Stimulated activated naive CD8-positive, alpha-beta T cell treated with anti-CD3 and anti-CD28 coated beads, Interleukin-15, amount 100 ng/mL, for 72 hours (primary cell): ENCODE measurements at places on chromosomes 2 and 18.

GRCh38 chr2:217017456-217018252 is 157.8 kb upstream of the TNP1 start:
- no peak for DNase-seq

DNA sequence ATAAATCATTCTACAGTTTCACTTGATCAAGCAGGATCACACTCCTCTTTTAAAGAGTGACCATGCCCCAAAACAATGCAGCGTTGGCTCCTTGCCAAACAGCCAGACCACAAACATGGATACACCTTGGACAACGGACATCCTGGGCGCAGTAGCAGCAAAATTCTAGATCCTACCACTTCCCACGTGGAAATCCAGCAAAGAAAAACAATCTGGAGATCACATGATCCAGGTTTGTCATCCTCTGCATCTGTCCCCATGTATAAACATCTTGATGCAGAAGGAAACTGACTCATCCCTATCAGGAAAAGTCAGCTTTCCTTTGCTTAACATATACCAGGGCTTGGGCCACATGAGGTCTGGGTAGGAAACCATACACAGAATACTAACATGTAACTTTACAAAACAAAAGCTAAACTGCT is 53.1 kb downstream of the ZNF521 start:
- DNase-seq: no peak

GRCh38 chr2:122034777-122035176 is 279.3 kb downstream of the TSN start:
- no peak for DNase-seq

GRCh38 chr2:15971831-15972522 is 31.6 kb downstream of the MYCN start:
- no peak for DNase-seq

DNA sequence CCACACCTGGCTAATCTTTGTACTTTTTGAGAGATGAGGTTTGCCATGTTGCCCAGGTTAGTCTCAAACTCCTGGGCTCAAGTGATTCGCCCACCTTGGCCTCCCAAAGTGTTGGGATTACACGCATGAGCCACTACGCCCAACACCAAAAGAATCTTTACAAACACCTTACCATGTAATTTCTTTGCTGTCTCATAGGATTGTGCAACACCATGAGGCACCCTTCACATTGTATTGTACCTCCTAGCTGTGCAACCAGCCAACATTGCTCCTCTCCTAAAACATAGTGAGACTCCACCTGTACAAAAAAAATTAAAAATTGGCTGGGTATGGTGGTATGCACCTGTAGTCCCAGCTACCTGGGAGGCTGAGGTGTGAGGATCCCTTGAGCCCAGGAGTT is 3.1 kb upstream of the MFSD6 start:
- DNase-seq: no peak

GRCh38 chr2:190497428-190497827 is 37.1 kb downstream of the NEMP2 start:
- no peak for DNase-seq

- DNase-seq: no peak
Measured at GRCh38 chr18:78856569-78857313, 122.9 kb upstream of the SALL3 start.

DNA sequence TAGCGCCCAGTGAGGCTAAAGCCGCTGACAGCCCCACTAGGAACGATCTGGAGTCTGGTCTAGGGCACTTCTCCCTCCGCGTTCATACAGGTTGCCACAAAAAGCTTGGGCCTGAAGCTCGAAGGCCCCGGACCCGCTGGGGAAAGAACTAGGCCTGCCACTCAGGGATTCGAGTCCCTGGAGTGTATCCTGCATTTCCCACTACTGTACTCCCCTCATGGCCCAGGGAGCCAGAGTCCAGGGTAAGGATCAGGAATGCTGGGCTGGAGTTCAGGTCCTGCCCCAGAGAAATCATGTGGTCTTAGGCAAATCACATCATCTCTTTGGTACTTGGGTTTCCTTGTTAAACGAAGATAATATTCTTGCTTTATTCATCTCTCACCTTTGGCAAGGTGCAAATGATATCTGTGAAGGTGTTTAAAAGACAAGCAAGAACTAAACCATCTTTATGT is 1.4 kb upstream of the ZFP36L2 start:
- DNase-seq: no peak

DNA sequence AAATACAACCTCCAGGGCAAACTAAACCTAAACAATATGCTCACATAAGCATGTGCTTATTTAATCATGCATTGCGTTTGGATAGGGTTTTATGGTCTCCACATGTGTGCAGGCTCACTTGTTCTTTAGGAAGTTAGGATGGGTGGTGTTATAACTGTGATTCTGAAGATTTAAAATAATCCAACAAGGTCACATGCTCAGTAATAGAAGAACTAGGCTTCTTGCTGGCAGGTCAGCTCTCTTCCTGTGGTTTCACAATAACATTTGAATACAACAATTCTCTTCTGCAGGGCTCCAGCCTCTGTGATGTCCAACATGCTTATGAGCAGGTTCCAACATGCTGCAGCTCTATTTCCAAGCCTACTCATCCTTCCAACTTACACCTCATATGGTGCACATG is 84.0 kb downstream of the MYL12B start:
- no peak for DNase-seq

GRCh38 chr2:47198985-47199451 is 43.9 kb upstream of the STPG4 start:
- DNase-seq: no peak

- DNase-seq: no peak
Measured at GRCh38 chr2:174667250-174667860, 69.8 kb upstream of the WIPF1 start.

GRCh38 chr18:41618147-41618546 is 336.9 kb upstream of the PIK3C3 start:
- DNase-seq: no peak
